Muscle of leg (tissue), 16 donors: ENCODE measurements at places on chromosomes 6 and 20.

- DNase-seq: peak; percentile 45
Measured at GRCh38 chr6:43812850-43813578, 43.0 kb downstream of the VEGFA start.

DNA sequence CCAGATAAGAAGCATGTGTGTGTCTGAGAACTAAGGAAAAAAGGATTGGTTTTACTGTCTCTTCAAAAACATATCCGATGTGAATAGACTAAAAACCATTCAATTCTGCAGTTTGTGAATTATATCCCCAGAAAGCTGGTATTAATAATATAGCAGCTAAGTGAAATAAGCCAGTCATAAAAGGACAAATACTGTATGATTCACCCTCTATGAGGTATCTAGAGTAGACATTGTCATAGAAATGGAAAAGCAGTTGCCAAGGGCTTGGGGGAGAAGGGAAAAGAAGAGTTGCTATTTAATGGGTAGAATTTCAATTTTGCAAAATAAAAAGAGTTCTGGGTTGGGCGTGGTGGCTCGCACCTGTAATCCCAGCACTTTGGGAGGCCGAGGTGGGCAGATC lies 137.5 kb downstream of the ATXN1 start:
- no peak for DNase-seq

DNA sequence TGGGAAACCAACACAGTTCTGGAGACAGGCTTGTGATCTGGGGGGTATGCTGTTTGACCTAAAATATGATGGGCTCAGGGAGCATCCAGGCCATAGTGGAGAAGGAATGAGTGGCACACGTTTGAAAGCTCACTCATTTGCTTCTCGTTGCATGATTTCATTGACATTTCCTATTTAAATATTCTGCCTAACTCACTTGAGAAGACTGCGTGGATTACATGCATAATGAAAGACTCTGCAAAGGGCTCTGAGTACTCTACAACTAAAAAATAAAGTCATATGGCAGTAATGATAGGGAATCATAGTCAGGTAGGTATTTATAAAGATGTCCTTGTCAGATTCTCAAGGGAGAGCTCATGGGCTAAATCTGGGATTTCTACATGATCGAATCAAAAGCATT lies 117.9 kb downstream of the LAMP5 start:
- no peak for DNase-seq

- DNase-seq: no peak
Measured at GRCh38 chr20:64138276-64138815, 25.9 kb upstream of the MYT1 start.
